ENCODE measurements at places on chromosomes 16 and 17.

DNA sequence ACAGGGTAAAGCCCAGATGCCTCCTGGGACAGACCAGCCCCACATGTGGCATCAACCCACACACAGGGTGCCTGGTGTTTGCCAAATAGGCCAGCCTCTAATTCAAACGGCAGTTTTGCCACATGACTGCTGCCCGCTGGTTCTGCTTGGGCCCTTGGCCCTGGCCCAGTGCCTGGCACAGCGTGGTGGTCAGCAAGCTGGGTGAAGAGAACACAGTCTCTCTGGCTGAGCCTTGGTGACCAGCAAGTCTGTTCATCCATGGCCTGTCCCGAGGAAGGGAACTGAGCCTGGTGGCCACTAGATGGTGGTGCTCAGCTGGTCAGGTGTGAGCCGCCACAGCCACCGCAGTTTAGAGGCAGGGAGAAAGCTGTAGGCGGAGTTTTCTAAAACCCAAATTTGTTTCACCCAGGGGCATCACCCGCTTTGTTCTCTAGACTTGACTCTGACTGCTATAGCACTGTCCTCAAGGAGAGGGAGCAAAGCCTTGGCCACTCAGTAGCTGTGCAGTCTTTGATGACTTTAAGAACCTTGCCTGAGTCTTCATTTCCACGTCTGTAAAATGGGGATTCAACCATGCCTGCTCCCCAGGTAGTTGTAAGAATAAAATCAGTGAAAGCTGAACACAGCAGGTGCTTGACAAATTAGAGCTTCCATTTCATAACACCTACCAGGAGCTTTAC lies 4.7 kb upstream of the GFAP start:
- DNase-seq, result peak; percentile 79

GRCh38 chr16:3065069-3065741 lies at the start of gene IL32:
Gene IL32 (plus strand): TSS chr16:3065640. CDS start chr16:3065812, 172 bp downstream.
- DNase-seq, result peak; percentile 61

- DNase-seq, result no peak
Observed at GRCh38 chr16:56936950-56937349, 5.0 kb downstream of the HERPUD1 start.

- peak; percentile 12 for DNase-seq
Observed at GRCh38 chr16:82782715-82783251, 156.0 kb downstream of the CDH13 start.

DNA sequence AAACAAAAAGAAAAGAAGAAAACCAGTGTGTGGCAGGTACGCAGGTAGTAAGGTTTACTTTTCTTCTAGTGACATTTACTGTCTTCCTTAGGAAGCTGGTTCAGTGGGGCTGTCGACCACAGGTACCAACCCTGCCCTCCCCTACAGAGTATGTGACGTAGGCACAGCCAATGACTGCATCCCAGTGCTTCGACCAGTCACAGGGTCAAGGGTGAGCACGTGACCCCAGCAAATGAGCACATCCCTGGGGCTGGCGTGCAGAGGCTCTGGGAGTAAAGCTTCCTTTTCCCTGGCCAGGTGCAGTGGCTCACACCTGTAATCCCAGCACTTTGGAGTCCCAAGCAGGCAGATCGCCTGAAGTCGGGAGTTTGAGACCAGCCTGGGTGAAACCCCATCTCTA lies 38.9 kb upstream of the PLCG2 start:
- no peak for DNase-seq

- no peak for DNase-seq
Observed at GRCh38 chr16:26058326-26058725, 366.6 kb downstream of the HS3ST4 start.

DNA sequence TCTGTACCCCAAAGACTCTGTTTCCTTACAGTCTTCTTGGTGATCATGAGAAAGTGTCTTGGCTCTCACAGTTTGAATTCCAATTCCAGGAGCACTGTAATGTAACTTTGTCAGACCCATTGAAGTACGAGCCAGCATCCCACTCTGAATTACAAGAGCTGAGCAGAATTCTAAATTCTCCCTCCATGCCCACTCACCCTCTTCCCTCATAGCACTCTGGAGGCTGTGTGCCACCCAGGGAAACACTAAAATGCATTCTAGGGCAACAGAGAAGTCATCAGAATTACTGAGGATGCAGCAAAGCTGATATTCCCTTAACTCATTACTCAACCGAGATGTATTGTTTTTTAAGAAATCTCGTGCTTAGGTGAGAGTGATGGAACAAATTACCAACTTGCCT lies 154.1 kb downstream of the SHISA9 start:
- DNase-seq, result no peak

DNA sequence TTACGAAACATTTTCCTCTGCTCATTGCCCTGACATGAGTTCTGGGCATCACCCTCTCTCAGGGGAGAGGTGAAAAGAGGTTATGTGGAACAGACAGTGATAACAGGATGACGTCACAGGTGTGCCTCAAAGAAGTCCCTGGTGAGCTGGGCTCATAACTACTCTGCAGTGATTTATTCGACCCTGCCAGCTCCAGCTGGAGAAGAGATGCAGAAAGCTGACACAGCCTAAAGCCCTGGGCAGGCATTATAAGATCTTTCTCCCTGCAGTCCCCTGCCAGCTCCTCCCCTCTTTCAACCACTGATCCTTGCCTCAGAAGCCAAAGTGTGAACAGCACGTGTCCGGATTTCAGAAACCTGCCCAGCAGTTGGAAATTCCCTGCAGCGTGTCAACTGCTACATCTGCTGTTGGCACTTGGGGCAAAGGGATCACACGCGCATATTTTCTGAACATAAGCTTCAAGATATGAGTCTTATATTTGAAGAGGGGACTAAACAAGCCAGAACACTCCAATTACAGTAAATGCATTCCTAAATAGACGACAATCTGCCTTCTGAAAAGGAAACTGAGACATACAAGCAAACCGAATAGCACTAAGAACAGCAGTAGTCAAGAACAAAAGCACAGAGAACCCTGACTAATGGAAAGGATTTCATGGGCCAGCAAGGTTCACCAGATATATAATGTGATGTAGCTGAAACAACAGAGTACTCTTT lies 80.5 kb downstream of the SMG6 start:
- peak; percentile 60 for DNase-seq

DNA sequence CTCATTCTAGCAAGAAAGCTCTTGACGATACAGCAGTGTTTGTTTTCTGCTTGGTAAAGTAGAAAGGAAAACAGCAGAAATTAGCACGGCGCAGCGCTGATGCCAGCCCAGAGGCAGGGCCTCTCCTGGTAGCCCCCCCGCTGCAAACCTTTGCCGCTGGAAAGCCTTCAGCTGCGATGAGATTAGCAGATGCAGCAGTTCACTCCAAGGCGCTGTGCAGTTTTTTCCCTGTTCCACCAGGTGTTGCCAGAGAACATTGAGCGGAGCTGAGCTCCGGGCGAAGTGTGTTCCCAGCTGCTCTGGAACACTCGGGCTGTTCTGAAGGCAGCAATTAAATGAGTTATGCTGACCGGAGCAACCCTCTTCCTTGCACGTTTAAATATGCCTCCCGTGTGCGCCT lies 72.5 kb downstream of the RBFOX1 start:
- no peak for DNase-seq

DNA sequence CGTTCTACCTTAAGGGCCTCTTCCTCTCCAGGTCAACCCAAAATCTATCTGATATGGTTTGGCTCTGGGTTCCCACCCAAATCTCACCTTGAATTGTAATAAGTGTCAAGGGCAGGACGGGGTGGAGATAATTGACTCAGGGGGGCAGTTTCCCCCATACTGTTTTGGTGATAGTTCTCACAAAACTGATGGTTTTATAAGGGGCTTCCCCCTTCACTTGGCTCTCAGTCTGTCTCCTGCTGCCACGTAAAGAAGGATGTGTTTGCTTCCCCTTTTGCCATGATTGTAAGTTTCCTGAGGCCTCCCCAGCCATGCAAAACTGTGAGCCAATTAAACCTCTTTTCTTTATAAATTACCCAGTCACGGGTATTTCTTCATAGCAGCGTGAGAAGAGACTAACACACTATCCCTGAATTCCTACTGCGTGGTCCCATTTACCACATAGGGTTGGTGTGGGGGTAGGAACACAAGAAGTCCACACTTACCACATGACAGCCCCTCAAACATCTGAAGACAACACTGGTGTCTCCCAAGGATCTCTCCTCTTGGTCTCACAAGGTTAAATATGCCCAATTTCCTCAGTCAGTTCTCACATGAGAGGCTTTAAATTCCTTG lies 8.2 kb downstream of the COTL1 start:
- DNase-seq, result no peak
